Naive thymus-derived CD8-positive, alpha-beta T cell (primary cell): ENCODE measurements at places on chromosomes 11 and 22. TPM values are rescaled to one million over a fixed set of nuclear protein-coding genes. Genes with fewer than 3 reads are reported as not detected.
A peak's percentile ranks its signal among the peaks of the same experiment; 100 is the strongest.

The PGA4 gene
- not detected for total RNA-seq

The GNAZ gene
- total RNA-seq = 0.30 TPM

- DNase-seq = peak; percentile 83
These were observed 33.8 kb upstream of the PPARA start for GRCh38 chr22:46116491-46116958.

- DNase-seq = no peak
These were observed 458.3 kb downstream of the METTL15 start for GRCh38 chr11:28566339-28567089.
